ENCODE measurements at places on chromosomes 1 and 21. TPM values are rescaled to one million over a fixed set of nuclear protein-coding genes. Genes with fewer than 3 reads are reported as not detected.

DNA sequence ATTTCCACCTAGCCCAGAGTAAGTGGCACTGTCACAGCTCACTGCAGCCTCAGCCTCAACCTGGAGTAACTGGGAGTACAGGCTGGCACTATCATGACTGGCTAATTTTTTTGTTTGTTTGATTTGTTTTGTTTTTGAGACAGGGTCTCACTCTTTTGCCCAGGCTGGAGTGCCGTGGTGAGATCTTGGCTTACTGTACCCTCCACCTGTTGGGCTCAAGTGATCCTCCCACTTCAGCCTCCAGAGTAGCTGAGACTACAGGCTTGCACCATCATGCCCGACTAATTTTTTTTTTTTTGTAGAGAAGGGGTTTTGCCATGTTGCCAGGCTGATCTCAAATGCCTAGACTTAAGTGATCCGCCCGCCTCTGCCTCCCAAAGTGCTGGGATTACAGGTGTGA is 2.5 kb downstream of the UCK2 start:
- no peak for DNase-seq
- peaks cover 28% of the 10 kb centered on the region for H3K4me1 ChIP-seq
- peak overlapping the region; percentile 99 for H3K4me3 ChIP-seq
- H3K27ac ChIP-seq: no peak overlapping the region
- H3K36me3 ChIP-seq: peaks cover 28% of the 10 kb centered on the region
- H3K27me3 ChIP-seq: no peaks in the 10 kb centered on the region

- no peak overlapping the region for H3K27ac ChIP-seq
- H3K36me3 ChIP-seq: no peaks in the 10 kb centered on the region
- peaks cover 7% of the 10 kb centered on the region for H3K4me1 ChIP-seq
- DNase-seq: no peak
Observed at GRCh38 chr1:94798462-94798861, 21.7 kb upstream of the SLC44A3 start.

DNA sequence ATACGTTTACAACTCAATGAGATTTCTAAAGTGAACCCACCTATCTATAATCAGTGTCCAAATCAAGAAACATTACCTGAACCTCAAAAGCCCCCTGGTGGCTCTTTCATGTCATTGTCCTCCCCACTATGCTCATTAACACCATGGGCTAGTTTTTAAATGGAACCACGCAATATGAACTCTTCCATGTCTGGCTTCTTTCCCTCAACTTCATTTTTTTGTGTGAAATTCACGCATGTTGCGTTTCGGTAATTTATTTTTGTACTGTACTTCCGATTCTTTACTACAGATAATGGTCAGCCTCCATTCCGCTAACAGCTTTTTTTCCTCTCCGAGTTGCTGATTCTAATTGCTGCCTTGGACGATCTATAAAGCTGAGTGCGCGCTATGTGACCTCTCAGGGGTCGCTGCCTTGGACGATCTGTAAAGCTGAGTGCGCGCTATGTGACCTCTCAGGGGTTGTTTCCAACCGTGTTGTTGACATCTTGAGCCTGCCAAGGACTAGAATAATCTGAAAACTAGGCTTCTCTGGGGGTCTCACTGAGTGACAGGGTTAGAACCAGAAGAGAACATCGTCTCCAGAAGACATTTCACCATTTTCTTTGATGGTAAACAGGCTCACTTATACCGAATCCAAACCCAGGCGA is 1.1 kb upstream of the CACYBP start:
- H3K4me1 ChIP-seq: peaks cover 39% of the 10 kb centered on the region
- peaks cover 31% of the 10 kb centered on the region for H3K36me3 ChIP-seq
- H3K27ac ChIP-seq: no peak overlapping the region
- H3K4me3 ChIP-seq: no peak overlapping the region
- no peaks in the 10 kb centered on the region for H3K27me3 ChIP-seq

- peaks cover 5% of the 10 kb centered on the region for H3K4me1 ChIP-seq
- no peak overlapping the region for H3K27ac ChIP-seq
- peak overlapping the region; percentile 47 for H3K4me3 ChIP-seq
- DNase-seq: peak; percentile 59
Observed at GRCh38 chr1:94045465-94046056, 75.4 kb downstream of the ABCA4 start.

GRCh38 chr1:99227056-99227897 is 37.0 kb upstream of the PLPPR4 start:
- H3K36me3 ChIP-seq: no peaks in the 10 kb centered on the region
- H3K27ac ChIP-seq: no peak overlapping the region
- peaks cover 6% of the 10 kb centered on the region for H3K27me3 ChIP-seq
- no peak for DNase-seq
- no peak overlapping the region for H3K4me3 ChIP-seq
- no peaks in the 10 kb centered on the region for H3K4me1 ChIP-seq

DNA sequence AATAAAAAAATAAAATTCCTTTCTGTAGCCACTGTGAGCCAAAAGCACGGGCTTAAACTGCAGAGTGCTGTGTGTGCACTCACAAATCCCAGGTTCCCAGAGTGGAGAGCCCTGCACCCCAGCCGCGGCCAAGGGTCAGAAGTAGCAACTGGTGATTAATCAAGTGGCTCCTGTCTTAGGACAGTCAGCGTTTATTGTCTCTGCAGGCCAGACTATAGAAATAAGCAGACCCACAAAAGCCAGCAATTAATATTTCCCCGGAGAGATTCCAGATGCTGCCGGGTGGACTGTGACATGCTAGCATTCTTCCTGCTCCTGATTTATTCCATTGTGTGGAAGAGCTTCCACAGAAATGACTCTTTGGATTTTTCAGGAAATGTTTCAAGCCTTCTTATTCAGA is 412.2 kb downstream of the KIF26B start:
- H3K27ac ChIP-seq: no peak overlapping the region
- no peak for DNase-seq
- H3K36me3 ChIP-seq: no peaks in the 10 kb centered on the region

DNA sequence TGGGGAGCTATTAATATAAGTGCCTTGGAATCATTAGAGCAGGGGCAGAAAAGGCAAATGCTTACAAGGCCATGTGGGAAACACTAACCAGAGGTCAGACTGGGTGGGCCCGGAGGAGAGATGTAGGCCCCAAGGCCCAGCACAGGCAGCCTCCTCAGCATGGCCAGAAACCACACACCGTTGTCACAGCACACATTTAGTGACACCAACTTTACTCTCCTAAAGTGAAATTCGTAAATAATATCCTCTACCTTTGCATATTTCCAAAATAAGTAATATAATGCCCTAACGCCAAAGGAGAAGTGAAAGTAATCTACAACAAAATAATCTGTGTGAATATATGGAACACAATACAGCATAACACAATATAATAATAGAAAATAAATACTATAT is 62.6 kb downstream of the KIF21B start:
- H3K4me3 ChIP-seq: no peak overlapping the region
- H3K27ac ChIP-seq: no peak overlapping the region
- no peaks in the 10 kb centered on the region for H3K27me3 ChIP-seq
- no peaks in the 10 kb centered on the region for H3K4me1 ChIP-seq
- no peak for DNase-seq

- peaks cover 19% of the 10 kb centered on the region for H3K4me1 ChIP-seq
- H3K27ac ChIP-seq: no peak overlapping the region
- H3K36me3 ChIP-seq: no peaks in the 10 kb centered on the region
- H3K4me3 ChIP-seq: no peak overlapping the region
Observed at GRCh38 chr1:43851561-43852338, 81.9 kb upstream of the ARTN start.

DNA sequence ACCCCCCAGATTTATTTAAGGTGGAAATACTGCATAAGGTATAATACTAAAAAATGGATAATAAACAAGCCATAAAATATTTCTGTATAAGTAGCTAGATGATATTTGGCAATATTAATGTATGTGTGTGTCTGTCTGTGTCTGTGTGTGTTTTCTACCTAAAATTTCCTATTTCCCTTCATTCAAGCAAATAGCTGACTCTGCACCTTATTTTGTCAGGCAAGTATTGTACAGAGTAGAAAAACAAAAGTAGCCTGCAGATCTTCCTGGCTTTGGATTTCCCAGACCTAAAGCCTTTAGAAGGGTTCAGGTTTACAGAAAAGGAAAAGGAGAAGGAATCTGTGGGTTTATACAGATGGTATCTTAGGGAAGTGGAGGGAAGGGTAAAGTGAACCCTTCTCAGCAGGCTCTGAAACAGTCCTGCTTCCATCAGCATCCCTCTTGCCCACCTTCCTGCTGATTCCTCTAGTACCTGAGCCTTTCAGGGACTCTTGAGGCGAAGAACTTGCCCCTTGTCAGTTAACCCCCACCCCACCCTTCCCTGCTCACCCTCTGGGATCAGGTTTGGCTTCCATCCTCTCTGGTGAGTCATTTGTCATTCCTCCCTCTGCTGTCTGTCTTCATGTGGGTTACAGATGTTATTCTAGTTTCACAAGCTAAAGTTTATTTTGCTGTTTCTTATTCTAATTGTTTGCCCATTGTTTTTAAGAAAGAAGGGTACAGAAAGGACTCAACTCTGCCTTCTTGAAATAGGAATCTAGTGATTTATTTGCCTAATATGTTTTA is 21.7 kb upstream of the RGS16 start:
- no peak overlapping the region for H3K4me3 ChIP-seq
- peaks cover 7% of the 10 kb centered on the region for H3K27me3 ChIP-seq
- H3K36me3 ChIP-seq: no peaks in the 10 kb centered on the region
- no peak for DNase-seq

DNA sequence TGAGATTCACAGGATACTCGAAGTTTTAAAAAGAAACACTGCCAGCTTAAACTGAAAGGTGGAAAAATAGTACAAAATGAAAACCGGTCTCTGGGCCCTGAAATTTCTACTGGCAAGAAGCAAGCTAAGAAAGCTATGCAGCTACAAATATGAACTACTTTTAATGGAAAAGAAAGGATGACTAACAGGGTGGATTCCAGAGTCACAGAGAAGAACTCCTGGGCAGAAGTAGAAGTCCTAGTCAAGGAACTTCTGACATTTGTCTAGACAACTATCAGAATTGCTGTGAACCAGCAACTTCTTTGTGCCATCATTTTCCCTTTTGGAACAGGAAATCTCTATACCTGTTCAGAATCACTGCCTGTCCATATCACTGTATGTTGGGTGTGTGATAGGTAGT is 38.1 kb downstream of the CD160 start:
- no peak for DNase-seq
- H3K27ac ChIP-seq: no peak overlapping the region
- no peaks in the 10 kb centered on the region for H3K27me3 ChIP-seq
- H3K36me3 ChIP-seq: peaks cover 36% of the 10 kb centered on the region

- DNase-seq: peak; percentile 98
- peak overlapping the region; percentile 94 for H3K4me3 ChIP-seq
- H3K36me3 ChIP-seq: peaks cover 80% of the 10 kb centered on the region
- H3K27me3 ChIP-seq: no peaks in the 10 kb centered on the region
- H3K4me1 ChIP-seq: peaks cover 76% of the 10 kb centered on the region
Observed at GRCh38 chr1:9717193-9718005, 65.9 kb downstream of the PIK3CD start.

- peaks cover 10% of the 10 kb centered on the region for H3K27me3 ChIP-seq
- H3K36me3 ChIP-seq: no peaks in the 10 kb centered on the region
- H3K4me3 ChIP-seq: no peak overlapping the region
Observed at GRCh38 chr1:230465691-230466090, 39.6 kb upstream of the PGBD5 start.

DNA sequence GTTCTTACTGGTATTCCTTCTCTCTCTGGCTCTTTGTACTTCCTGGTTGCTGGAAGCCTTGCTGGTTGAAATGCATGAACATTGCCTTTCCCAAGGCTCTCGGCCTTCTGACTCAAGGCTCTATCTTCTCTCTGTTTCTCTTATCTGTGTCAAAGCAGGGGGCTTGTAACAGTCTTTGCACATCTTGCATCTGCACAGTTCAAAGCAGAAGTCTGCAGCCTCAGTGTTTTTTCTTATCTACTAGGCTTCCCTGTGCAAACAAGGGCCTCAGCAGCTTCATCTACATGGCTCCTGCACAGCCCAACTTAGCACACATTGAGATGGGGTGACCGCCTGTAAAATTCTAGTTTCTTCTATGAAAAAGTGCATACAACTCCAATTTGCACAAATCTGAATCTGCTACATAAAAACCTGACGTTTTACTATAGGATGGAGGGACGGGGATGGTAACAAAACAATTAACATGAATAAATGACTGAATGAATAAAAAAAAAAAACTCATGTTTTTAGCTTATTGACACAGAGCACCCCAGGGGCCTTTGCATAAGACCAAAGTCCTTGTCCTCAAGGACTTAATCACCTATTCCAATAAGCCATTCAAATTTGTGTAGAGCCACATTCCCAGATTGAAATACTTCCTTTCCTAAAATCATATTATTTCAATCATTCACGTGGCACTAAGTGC is 458.3 kb downstream of the LMO4 start:
- no peak overlapping the region for H3K27ac ChIP-seq
- no peaks in the 10 kb centered on the region for H3K36me3 ChIP-seq
- DNase-seq: no peak
- H3K4me3 ChIP-seq: no peak overlapping the region

GRCh38 chr1:67850151-67850551 is 16.9 kb upstream of the GNG12 start:
- H3K4me1 ChIP-seq: no peaks in the 10 kb centered on the region
- no peak overlapping the region for H3K4me3 ChIP-seq
- peak; percentile 20 for DNase-seq
- no peaks in the 10 kb centered on the region for H3K36me3 ChIP-seq

GRCh38 chr1:28860332-28861073 is 48.5 kb downstream of the OPRD1 start:
- no peaks in the 10 kb centered on the region for H3K4me1 ChIP-seq
- H3K36me3 ChIP-seq: no peaks in the 10 kb centered on the region
- H3K27ac ChIP-seq: no peak overlapping the region
- H3K4me3 ChIP-seq: no peak overlapping the region
- no peaks in the 10 kb centered on the region for H3K27me3 ChIP-seq

DNA sequence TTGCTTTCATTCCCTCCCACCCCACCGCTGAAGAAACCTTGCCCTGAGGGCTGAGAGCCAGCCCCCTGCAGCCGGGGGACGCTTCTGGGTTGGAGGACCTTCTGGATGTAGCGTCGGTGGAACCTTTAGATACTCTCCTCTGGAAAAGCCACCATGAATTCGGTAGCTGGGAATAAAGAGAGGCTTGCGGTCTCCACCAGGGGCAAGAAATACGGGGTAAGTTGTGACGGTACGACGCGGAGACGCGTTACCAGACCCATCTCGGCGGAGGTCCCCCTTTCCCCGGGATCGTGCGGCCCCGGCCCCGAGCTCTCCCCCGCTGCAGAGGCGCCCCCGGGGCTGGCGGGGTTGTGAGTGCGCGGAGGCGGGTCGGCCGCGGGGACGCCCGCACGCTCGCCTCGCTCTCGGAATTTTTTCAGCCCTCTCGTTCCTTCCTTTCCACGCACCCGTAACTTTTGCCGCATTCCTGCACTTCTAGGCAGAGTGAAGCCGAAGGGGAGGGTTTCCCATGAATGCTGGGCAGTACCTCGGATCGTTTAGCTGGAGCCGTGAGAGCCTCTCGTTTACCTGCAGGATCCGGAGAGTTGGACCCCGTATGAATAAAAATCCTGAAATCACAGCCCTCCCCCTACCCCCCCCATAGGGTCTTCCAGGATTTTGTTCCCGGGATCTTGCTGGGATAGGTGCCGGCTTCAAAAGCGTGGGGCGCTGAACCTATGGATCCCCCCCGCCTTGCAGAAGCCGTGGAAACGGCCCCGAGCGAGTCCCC is 671 bp downstream of the KIF26B start:
- H3K4me3 ChIP-seq: peak overlapping the region; percentile 66
- H3K27me3 ChIP-seq: peaks cover 65% of the 10 kb centered on the region
- peak; percentile 7 for DNase-seq
- H3K36me3 ChIP-seq: no peaks in the 10 kb centered on the region
- H3K27ac ChIP-seq: no peak overlapping the region
- H3K4me1 ChIP-seq: peaks cover 18% of the 10 kb centered on the region

Gene DNAJC6
- total RNA-seq: 2.2 TPM

Gene IPO9
- total RNA-seq: 64.6 TPM

Gene GIPC2
- 0.18 TPM for total RNA-seq

Gene PRR9
- total RNA-seq: not detected

Gene CFHR2
- not detected for total RNA-seq

Gene TMCC2
- total RNA-seq: 7.1 TPM

Gene ASCL5
- total RNA-seq: 0.36 TPM

Gene HSF2BP
- total RNA-seq: 1.5 TPM

Gene ATP6V1G3
- not detected for total RNA-seq
